ENCODE measurements at places on chromosomes 5 and 9.
A peak's percentile ranks its signal among the peaks of the same experiment; 100 is the strongest.

GRCh38 chr5:14806456-14806855, 65.1 kb downstream of the ANKH start:
- DNase-seq: no peak

DNA sequence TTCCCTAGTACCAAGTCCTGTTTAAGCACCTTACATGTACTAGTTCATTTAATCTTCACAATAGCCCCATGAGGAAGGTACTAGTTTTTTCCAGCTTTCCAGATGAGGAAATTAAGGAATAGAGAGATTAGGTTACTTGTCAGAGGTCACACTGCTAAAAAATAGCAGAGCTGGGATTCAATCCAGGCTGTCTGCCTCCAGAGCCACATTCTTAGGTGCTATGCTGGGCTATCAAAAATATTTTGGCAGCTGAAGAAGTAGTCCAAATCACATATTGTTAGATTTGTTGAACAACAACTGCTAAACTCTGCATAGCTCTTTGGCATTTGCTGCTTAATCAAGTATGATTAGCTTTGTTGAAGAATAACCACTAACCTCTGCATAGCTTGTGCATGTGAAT, 591.5 kb upstream of the KLF4 start:
- DNase-seq: no peak

DNA sequence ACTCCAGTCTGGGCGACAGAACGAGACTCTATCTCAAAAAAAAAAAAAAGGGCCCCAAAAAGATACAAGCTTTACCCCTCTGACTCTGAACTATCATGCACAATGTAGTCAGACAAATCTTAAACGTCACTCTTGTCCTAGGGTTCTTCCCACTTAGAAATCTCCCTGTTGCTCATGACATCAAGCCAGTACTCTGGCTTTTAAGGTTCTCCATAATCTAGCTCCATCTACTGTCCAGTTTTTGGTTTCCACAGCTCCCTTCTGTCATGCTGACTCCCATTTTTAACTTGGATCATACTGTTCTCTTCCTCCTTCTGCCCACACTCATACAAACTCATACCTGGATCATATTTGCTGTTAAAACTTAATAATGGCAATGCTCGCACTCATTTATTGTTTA, 156.7 kb upstream of the TLX3 start:
- peak; percentile 25 for DNase-seq

- peak; percentile 76 for DNase-seq
Measured at GRCh38 chr5:137487600-137487999, 11.5 kb downstream of the SPOCK1 start.

DNA sequence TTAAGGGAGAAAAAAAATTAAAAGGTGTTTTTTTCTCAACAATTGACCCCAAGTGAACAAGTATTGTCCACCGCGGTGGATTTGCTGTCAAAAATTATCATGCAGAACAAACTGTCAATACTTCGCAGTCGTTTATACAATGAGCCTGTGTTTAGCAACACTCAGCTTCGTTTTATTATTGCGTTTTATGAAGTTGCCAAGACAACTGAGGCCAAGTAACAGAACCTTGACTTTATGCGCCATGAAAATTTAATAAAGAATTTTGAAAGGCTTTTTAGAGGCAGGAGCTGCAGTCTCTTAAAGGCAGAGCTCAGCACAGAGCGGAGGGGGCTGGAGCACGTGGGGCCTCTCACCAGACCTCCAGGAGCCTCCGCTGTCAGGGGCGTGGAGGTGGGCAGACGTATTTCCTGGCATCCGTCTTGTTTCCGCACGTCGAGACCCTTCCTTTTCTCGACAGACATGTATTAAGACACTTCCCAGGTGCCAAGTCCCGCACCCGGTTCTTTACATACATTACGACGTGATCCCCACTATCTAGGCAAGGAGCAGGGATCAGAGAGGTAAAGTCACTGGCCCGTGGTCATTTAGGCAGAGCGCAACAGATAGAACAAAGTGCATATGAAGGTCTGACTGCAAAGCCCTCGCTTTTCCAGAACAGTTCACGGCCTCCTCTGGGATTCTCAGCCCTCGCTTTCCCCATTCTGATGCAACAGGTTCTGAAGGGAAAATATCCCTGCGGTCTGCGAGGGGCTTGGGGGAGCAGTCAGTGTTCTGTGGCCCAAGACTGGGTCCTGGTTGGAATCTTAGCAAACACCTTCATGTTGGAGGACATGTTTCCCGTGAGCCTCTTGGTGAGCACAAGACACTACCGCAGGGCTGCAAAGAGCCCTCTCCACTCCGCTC, 164.4 kb downstream of the DAB2IP start:
- no peak for DNase-seq

DNA sequence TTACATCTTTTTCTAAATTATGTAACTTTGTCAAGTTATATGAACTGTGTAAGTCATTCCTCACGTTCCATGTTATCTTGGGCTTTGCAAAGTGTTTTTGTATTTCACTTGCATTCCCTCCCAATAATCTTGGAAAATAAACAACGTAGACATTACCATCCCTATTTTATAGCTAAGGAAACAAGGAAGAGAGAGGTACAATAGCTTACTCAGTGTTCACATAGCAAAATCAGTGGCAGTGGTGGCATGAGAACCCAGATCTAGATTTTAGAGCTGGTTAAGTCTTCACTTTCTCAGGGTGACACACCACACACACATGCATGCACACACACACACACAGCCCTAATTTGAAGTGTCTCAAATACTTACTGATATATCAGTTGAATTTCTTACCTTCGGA, 34.1 kb downstream of the NSA2 start:
- DNase-seq: no peak

- peak; percentile 25 for DNase-seq
Measured at GRCh38 chr5:58934629-58935097, 351.8 kb downstream of the RAB3C start.

DNA sequence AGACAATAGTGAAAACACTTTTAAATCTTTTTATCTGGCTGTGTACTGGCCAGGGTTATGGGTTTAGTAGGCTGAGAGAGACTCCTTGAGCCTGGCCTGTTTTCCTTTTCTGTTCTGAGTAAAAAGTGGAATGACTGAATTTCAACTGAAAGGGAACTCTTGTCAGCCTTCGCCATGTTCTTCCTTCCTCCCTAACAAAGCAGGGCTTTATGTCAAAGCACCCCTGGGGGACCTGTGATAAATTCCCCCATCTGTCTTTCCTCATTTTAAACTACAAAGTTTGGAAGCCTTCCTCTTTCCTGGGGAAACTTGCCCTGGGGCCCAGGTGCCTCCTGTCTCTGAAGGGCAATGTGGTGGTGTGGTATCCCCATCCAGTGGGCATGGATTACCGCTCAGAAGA, 29.7 kb downstream of the LARP1 start:
- no peak for DNase-seq

DNA sequence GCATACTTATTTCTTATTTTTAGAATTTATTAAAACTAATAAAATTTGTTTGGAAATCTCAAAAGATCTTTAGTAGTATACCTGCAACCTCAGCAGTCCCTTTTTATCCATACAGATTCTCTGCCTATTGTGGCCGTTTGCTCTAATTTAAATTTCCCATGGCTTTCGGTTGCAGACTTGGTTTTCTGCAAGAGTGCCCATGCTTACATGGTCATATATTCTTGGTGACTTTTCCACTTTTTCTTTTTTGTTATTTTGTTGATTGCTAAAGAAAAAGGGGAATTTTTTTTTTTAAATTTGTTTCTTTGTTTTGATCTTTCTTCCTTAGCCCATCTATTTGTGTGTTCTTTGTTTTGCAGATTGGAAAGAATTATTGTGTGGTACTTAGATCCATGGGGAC, 20.6 kb downstream of the ZCCHC7 start:
- DNase-seq: no peak

- no peak for DNase-seq
Measured at GRCh38 chr9:92669527-92669889, 423 bp downstream of the IPPK start.

- DNase-seq: no peak
Measured at GRCh38 chr5:177987326-177987725, 8.7 kb downstream of the PROP1 start.

DNA sequence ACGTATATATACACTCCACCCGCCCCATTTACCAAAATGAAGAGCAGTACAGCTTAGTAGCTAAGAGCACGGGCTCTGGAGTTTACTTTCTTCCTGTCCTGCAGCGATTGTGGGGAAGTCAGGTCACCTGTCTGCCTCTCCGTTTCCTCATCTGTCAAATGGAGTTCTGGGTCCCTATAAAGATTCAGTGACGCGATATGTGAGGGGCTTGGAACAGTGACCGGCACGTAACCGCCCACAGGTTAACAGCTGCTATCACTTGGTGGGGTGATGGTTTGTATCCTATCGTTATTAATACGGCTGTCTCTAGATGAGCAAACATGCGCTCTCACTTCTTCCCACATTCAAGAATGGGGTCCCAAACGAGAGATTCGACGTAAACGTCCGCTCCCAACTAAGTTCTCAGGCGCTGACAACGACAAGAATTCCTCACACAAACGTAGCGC, 426 bp downstream of the FAM114A2 start:
- DNase-seq: no peak

GRCh38 chr5:56077796-56078233, 83.1 kb upstream of the IL6ST start:
- no peak for DNase-seq

GRCh38 chr5:11224436-11225187, 463.6 kb upstream of the DAP start:
- DNase-seq: no peak

DNA sequence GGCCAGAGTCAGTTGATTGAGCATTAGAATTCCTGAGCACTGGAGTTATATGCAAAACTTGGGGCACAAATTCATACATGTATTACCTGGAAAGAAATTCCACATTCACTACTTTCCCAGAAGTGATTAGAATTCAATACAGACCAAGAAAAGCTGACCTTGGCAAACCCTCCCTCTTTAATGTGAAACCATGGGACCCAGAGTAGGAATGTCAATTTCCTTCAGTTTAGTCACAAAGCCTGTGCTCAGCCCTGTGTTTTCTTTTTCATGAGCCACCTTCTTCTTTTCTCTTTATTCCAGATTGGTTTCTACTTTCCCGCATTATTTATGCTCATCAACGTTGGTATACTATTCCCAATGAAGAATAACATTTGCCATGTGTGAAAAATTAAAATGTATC, 420.2 kb downstream of the CDH12 start:
- DNase-seq: no peak

DNA sequence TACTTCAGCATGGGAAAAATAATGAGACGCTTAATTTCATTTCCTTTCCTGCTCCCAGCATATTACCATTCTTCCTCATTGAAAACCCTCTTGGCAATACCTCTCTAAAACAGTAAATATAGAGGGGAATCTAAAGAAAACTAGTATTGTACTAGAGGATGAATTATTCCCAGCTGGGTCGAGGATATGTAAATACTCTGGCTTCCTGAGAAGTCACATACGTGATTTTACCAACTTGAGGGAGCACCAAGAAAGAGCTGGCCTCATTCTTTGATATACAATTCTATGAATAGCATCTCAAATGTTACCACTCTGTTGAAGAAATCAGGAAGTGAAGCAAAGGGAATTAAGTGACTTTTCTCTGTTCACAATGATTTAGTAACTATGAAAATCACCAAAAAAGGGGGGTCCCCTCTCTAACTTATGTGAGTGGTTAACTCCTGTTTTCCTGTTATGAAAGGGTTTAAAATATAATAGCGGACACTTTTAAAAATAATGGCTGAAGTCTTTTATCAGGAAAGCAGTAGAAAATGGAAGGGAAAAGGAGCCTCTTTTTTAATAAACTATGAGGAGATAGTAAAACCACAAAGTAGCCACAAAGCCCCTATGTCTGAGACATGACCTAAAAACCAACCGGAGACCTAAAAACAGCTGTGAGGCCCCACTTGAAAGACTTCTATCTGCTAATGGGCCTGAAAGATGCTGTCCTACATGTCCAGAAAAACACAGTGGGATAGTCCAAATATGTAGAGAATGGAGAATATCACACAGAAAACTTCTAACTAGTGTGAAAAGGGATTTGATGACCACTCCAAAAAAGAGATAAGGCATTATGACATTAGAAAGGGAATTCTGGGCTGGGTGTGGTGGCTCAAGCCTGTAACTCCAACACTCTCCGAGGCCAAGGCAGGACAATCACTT, 42.6 kb downstream of the LPAR1 start:
- no peak for DNase-seq

DNA sequence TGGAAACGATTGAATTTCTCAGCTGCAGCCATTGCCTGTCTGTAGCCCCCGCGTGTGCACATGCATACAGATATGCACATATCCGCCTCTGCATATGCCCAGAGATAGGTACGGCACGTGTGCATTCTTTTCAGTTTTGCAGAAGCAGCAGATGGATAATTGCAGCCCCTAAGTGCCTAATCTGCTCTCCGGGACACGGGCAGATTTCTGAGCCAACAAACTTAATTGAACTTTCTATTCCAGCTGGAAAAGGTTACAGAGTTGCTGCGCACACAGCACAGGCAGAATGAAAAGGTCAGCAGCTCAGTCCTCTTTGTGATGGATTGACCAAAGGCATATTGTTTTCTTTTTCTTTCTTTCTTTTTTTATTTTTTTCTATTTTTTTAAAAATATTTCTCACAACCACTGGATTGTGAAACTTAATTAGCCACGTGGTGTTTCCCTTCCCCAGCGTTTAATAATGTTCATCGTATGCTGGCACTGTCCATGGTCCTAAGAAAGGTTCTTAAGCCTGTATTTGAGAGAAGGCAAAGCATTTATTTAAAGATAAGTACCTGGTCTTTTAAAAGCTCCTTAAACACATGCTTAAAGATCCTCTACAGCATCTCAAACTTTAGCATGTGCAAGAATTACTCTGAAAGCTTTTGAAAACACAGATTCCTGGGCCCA, 270.2 kb upstream of the BRINP1 start:
- no peak for DNase-seq

GRCh38 chr5:95382801-95383200, 8.4 kb upstream of the FAM81B start:
- peak; percentile 24 for DNase-seq

- DNase-seq: peak; percentile 78
Measured at GRCh38 chr5:124748687-124749594, 2.5 kb upstream of the ZNF608 start.

DNA sequence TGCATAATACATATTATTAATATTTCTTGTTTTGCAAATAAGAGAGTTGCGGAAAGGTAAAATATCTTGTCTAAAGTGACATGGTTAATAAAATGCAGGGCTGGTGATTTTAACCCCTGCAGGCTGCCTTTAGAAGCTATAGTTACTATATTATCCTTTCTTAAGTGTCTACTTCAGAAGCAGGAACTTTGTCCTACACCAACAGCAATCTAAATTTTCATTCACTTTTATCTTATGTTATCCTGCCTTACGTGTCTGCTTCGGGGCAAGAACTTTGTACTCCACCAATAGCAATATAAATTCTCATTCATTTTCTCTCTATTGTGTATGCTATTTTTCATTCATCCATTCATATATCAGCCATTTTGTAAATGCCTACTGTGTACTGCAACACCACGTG, 719.5 kb downstream of the TLR4 start:
- DNase-seq: no peak

GRCh38 chr9:24572406-24572805, 26.7 kb upstream of the IZUMO3 start:
- no peak for DNase-seq

- no peak for DNase-seq
Measured at GRCh38 chr9:747567-747966, 93.9 kb upstream of the DMRT1 start.
